CD8-positive, alpha-beta memory T cell (primary cell): ENCODE measurements at places on chromosomes 2 and 18.

DNA sequence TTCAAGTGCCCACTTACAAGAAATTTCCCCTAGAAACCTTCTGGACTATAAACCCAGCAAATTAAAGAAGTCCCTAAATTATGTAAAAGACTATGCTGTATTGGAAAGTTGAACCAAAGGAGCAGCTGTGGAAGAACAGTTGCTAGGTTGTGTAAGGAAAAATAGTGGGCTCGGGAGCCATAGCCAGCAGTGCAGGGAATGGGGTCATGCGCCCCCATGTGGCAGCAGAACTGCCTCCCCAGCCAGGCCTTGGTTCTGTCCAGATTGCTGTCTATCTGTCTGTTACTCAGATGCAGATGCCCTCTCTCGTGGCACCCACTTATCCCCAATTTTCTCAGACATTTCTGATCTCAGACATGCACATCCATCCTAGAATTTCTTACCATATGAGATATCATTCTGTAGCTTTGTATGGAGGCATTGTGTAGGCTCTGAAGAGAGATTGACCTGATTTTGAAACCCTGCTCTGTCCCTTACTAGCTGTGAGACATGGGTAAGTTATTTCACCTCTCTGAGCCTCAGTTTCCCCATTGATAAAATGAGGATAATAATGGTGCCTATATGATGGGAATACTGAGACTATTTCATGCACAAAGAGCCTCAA, 258.3 kb downstream of the SS18 start:
- DNase-seq, result no peak

DNA sequence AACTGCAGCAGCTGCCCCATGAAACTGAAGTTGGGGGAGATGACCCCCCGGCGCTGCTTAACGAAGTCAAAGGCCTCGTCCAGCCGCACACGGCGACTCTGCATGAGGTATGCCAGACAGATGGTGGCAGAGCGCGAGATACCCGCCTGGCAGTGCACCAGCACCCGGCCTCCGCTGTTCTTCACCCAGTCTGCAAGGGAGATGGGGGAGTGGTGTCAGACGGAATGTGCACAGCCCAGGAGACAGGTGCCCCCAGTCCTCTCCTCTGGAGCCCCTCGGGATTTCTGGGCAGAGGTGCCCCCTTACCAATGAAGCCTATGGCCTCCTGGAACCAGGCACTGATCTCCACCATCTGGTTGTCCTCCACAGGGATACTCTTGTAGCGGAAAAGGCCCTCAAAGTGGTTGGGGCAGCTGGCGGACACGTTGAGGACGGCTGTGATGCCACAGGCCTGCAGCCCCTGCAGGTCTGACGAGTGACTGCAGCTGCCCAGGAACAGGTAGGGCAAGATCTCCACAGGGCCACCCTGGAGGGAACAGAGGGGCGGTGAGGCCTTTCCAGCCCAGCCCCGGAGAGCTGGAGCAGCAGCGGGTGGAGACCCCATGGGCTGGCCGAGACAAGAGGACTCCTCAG, 1.3 kb downstream of the DUSP2 start:
- DNase-seq, result peak; percentile 64

GRCh38 chr2:174773215-174773614, 8.9 kb upstream of the CHRNA1 start:
- DNase-seq, result no peak

DNA sequence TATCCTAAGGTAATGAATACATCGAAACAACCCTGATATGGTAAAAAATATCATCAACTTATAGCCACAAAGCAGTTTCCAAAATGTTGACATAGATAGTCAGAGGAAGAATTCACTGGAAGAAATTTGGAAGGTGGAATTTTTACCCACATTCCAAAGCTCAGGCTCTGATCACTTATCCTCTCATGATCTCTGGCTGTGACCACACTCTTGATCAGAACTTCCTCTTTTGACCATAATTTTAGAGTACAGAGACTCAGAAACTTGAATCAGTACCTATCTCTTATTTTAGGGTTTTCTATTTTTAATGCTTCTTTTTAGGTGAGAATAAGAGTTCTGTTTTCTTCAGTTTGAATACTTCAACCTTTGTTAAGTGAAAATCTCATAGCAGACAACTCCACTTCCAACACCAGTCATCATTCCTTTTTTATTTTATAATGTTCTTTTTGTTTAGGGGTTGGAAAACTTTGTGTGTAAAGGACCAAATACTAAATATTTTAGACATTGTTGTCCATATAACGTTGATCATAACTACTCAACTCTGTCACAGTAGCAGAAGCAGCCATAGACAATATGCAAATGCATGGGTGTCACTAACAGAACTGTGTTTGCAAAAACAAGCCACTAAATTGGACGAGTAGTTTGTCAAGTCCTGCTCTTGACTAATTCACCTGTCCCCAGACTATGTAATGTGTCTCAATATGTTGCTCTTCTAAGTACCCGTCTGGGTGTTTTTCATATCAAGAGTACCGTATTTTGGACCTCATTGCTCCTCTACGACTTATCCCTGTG, 891.6 kb upstream of the CRIM1 start:
- DNase-seq, result no peak

- no peak for DNase-seq
Measured at GRCh38 chr18:2306606-2307005, 264.7 kb downstream of the METTL4 start.

GRCh38 chr2:237026981-237027711, 58.5 kb upstream of the COPS8 start:
- peak; percentile 14 for DNase-seq

DNA sequence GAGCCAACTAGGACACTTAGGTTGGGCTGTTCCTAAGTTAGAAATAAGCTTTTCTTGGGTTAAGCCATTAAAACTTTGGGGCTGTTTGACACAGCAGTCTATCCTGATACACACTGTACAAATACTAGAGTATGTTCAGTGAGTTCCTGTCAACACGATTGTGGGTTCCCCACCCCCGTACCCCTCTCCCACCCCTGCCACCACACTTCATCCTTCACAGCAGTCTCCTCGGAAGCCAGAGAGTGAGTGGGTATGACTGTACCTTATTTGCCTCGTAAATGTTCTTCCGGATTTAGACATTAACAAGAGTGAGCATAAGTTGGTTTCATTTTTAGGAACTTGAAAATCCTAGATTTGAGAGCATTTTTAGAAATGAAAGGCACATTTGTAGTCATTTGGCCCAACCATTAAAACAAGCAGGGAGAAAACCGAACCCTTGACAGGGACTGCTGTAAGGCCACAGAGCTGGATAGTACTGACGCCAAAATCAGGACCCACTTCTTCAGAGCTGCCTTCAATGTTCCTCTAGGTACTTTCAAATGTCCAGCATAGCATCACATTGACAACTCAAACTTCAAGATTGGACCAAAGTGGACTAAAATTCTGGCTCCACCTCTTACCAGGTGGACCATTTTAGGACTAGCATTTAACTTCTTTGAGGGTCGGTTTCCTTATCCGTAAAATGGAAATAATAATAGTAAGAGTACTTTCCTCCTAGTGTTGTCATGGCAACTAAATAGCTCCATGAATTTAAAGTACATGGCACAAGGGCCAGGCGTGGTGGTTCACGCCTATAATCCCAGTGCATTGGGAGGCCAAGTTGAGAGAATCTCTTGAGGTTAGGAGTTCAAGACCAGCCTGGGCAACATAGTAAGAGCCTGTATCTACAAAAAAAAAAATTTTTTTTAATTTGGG, 166.3 kb upstream of the SERTAD2 start:
- no peak for DNase-seq

DNA sequence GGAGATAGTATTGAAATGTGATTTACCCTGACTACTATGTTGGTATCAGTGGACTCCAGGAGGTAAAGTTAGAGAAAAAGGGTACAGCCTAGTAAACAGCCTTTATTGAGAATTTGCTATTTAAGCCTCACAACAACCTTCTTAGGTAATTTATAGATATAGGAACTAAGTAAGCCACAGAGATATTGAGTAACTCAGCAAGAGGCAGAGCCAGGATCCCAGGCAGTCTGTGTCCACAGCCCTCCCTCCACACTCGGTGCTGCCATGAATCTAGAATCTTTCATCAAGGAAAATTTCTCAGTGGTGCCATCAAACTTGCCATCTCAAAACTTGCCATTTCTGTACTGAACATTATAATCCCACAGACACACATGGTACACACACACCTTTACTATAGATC, 170.9 kb downstream of the CAPN13 start:
- DNase-seq, result no peak

DNA sequence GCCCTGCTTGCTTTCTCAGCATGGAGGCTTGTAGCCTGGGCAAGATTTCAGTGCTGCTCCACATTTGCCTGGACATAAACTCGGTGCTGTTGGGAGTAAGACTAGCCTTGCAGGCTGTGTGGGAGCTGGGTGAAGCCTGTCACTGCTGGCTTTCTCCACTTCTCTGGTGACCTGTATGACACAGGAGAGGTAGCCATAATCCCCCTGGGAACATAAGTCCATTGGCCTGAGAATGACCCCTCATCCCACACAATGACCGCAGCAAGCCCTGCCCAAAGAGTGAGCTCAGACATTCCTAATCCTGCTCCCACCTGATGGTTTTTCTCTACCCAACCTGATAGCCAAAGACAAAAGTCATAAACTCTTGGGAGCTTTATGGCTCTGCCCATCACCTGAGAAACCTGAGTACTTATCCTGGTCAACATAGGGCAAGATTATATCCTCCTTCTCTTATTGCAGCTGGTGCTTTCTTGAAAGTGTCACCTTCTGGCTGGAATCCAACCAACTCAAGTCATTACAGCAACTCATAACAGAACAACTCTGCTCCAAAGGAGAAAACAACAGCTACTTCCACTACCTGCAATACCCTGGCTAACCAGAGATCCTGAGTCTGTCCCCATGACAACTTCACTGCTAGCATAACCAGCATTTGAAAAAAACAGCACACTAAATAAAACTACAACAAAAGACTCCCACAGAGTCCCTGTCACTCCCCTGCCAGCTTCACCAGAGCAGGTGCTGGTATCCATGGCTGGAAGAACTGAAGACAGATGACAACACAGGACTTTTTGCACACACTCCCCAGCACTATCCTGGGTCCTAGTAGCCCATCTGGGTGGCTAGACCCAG, 834.4 kb upstream of the DDX18 start:
- DNase-seq, result no peak

- no peak for DNase-seq
Measured at GRCh38 chr2:9741110-9741509, 102.2 kb upstream of the TAF1B start.

DNA sequence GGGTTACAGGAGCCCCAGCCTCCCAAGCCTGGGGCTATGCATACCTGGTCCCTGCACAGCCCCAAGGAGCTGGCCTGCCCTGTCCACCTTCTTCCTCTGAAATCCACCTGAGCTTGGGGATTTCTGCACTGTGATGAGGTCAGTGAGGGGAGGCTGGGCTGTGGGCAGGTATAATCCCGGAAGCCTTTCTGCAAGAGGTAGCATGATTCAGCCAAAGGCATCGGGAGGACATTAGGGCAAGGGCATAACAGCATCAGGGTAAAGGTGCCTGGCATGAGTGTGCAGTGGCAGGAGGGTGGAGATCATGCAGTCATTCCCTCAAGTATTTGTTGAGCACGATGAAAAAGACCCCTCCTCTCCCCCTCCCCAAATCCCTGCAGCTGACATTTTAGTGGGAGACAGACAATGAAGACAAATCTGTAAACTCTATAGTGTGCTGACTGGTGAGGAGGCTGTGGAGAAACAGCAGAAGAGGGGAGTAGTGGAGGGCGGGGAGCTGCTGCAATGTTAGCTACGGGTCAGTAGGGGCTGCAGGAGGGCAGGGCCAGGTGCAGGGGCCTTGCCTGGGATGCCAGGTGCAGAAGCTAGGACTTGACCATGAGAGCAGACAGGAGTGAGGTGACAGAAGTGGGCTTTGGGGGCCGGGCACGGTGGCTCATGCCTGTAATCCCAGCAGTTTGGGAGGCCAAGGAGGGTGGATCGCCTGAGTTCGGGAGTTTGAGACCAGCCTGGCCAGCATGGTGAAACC, 18.7 kb downstream of the ZFP36L2 start:
- no peak for DNase-seq

GRCh38 chr2:3041246-3041645, 336.4 kb downstream of the EIPR1 start:
- DNase-seq, result no peak

- DNase-seq, result no peak
Measured at GRCh38 chr2:85998071-85998991, 107.4 kb downstream of the POLR1A start.

DNA sequence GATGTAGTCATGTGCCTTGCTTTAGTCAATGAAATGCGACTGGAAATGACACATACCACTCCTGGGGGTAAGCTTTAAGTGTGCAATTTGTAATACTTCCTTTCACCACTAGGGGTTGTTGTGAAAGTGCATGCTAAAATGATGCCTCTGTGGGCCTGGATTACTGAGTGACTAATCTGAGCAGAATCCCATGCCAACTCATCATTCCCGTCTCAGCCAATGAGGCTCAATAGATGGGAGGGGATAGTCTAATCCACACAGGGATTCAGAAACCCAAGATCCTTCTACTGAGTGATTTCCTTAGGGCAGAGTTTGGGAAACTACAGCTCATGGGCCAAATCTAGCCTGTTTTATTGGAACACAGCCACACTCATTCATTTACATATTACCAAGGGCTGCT, 54.0 kb downstream of the HRH4 start:
- no peak for DNase-seq

GRCh38 chr2:110755491-110756078, 23.2 kb downstream of the ACOXL start:
- no peak for DNase-seq
